ENCODE measurements at places on chromosomes 13 and 19. TPM values are rescaled to one million over a fixed set of nuclear protein-coding genes. Genes with fewer than 3 reads are reported as not detected.

DNA sequence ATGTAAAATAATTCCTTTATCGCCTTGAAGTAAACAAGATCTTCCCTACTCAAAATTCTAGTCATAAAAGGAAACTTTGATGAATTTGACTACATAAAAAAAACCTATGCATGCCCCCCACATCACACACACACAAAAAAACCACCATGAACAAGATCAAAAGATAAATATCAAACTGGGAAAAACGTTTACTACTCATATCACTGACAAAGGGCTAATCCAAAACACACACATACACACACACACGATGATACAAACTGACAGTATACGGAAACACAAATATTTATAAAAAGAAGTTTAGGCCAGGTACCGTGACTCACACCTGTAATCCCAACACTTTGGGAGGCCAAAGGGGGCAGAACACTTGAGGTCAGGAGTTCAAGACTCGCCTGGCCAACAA is 61.9 kb downstream of the TSC22D1 start:
- DNase-seq: no peak

DNA sequence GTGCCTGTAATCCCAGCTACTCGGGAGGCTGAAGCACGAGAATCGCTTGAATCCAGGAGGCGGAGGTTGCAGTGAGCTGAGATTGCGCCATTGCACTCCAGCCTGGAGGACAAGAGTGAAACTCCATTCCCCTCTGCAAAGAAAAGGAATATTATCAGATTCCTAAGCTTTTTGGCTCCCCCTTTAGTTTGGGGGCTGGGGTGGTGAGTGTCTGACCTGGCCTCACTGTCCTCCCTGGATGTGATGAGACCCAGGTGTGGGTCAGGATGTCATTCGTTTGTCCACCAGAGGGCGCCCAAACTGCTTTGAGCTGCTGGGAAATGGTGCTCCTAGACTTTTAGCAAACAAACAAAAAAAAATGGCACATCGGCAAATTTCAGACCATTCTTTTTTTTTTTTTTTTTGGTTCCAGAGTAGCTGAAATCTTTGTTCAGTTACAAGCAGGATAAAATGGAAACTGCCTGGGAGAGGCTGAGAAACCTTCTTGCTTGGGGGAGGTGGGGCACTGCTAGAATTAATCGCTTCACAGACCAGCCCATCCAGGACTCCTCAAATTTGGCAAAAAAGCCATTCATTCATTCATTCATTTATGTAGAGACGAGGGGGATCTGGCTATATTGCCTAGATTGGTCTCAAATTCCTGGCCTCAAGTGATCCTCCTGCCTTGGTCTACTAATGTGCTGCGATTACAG is 29.4 kb downstream of the SPC24 start:
- peak; percentile 53 for DNase-seq

DNA sequence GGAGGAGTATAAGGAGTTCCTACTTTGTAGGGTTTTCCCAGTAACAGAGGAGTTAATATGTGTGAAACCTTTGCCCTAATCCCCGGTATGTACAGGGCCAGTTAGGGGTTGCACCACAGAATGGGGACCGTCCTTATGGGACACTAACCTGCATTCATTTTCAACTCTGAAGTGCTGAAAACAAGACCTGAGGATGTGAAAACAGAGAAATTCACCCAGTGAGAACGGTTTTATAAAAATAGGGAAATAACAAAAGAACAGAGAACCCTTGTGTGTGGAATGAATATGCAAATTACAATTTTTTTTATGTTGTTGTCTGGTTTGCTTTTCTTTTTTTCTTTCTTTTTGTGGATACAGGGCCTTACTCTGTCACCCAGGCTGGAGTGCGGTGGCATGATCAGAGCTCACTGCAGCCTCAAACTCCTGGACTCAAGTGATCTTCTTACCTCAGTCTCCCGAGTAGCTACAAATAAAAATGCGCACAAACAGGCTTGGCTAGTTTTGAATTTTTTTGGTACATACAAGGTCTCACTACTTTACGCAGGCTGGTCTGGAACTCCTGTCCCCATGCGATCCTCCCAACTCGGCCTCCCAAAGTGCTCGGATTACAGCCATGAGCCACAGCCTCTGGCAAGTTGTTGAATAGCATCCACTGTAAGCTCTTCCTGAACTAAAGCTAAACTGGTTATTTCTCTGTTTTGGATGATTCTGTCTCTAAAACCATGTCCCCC is 10.6 kb downstream of the CLC start:
- DNase-seq: no peak

DNA sequence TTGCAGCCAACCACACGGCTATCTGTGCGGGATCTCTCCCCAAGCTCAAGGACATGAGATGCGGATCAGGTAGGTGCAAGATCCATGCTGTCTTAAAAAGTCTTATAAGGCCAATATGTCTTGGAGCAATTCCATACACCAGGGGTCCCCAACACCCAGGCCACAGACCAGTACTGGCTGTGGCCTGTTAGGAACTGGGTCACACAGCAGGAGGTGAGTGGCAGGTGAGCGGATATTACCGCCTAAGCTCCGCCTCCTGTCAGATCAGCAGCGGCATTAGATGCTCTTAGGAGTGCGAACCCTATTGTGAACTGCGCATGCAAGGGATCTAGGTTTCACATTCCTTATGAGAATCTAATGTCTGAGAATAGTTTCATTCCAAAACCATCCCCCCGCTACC is 68.8 kb upstream of the ZNF599 start:
- no peak for DNase-seq

Gene SHANK1
- total RNA-seq: not detected

Gene CAMSAP3
- total RNA-seq: 0.31 TPM

DNA sequence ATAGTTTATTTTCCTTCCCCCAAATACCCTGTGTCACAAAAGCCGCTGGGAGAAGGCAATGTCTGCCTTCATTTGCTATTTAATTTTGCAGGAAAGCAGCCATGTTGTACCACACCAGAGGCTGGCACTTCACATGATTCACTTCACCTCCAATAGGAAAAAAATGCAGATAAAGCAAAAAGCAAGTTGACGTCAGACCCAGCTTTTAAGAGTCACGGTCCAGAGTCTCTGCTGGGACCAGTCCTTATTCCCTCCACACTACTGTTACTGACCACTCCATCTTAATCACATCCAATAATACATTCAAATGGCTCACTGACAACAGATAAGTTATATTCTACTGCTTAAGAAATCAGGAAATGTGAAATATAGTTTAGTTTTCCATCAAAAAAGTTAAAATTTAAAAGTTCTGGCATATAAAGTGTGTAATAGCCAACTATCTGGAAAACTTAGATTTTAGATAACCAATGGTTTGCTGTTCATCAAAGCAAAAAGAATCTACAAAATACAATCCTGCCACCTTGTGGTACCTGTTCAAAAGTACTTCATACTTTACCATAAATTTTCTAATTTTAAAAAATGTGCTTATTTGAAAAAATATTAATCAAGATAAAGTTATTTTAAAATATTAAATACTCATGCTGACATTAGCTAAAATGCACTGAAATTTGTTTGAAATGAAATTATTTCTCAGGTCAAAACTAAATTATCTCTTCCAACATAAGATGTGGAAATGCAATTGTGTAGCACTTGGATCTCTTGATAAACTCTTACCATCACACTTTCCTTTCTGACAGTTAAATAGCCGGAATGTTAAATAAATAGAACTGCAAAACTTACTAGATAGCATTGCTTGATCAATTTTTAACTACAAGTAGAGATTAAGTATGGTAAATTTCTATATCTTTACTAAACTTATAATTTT is 97.3 kb downstream of the SERP2 start:
- no peak for DNase-seq

- DNase-seq: no peak
Measured at GRCh38 chr19:4870025-4870700, 2.7 kb upstream of the PLIN3 start.

Gene SHISA2
- total RNA-seq: not detected

DNA sequence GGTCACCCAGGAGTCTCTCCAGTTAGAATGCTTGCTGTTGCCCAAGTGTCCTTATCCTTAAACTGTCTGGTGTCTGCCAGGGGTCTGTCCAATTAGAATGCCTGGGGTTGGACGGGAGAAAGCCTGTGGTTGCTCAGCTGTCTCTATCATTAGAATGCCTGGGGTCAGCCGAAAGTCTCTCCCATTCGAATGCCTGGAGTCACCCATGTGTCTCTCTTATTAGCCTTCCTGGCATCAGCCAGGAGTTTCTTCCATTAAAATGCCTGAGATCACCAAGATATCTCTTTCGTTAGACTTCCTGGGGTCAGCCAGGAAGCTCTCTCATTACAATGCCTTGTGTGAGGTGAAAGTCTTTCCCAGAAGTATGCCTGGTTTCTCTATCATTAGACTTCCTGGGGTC is 1521.0 kb downstream of the UQCRFS1 start:
- DNase-seq: no peak

Gene ANGPTL8
- not detected for total RNA-seq

DNA sequence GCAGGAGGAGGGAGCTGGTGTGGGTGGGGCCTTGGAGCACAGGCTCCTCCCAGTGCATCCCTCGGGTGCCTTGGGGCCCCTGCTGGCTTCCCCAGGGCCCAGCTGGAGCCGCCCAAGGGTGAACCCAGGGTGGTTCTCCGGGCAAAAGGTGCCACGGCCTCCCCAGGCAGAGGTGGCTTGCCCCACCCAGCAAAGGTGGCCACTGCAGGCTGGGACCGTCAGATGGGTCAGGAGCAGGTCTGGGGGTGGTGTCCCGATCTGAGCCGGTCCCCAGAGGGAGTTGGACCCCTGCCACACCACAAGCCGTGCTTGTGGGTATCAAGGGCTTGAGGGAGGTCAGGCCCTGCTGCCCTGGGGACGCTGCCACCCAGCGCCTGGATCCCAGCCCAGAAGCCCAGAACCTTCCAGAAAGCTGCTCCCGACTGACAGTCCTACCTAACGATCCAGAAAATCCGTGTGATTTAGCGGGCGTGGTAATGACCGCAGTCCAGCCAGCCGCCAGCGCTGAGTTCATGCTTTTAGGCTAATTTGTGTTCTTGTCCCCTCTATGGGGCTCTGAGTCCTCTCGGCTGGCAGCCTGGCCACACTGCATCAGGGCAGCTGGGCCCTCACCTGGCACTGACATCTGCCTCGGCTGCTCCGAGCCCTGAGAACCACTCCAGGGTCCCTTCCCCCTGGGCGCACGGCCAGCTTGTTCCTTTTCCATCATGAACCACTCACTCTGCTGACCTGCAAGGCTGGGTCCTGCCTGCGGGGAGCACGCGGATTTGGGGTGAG is 5.0 kb upstream of the GRIN3B start:
- no peak for DNase-seq

- no peak for DNase-seq
Measured at GRCh38 chr13:96229356-96229755, 139.4 kb downstream of the HS6ST3 start.

GRCh38 chr13:46392967-46393366 is 5.9 kb upstream of the RUBCNL start:
- DNase-seq: no peak

Gene SBK2
- total RNA-seq: not detected
